ENCODE measurements at places on chromosomes 7 and 10. TPM values are rescaled to one million over a fixed set of nuclear protein-coding genes. Genes with fewer than 3 reads are reported as not detected.

LIPN gene
- not detected for total RNA-seq

MTG1 gene
- 14.6 TPM for total RNA-seq

FOXI2 gene
- total RNA-seq = not detected

PLAC9 gene
- 18.4 TPM for total RNA-seq

ZNF783 gene
- total RNA-seq = 20.3 TPM

FAM25A gene
- total RNA-seq = not detected

NSUN5 gene
- total RNA-seq = 17.3 TPM

LIPM gene
- total RNA-seq = not detected

NPC1L1 gene
- 0.32 TPM for total RNA-seq

NKX2-3 gene
- 0.63 TPM for total RNA-seq

BNIP3 gene
- total RNA-seq = 161 TPM

DLX6 gene
- total RNA-seq = not detected

SPDYE1 gene
- not detected for total RNA-seq

MAP3K8 gene
- 113 TPM for total RNA-seq

GARIN1A gene
- 2.8 TPM for total RNA-seq

ADCYAP1R1 gene
- 3.3 TPM for total RNA-seq

All from omental fat pad (tissue), 4 donors.